ENCODE measurements at places on chromosomes 11 and 22.

GRCh38 chr22:29607426-29607825 lies 4.0 kb downstream of the NF2 start:
- no peak for DNase-seq

DNA sequence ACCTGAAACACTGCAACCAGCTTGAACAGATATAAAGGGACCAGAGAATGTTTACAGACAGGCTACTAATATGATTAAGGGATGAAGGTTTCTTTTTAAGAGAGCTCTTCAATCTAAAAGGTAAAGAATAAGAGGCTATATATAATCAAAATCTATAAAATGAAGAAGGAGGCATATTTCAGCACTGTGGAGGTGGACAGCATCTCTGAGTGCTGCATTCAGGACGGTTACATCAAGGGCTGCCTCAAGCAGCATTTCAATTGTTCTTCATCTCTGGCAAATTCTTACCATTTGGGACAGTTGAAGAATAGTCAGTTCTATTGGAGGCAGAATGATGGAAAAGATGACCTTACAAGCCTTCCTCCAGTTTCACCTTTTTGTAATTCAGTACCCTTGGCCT lies 139.6 kb upstream of the LMO1 start:
- no peak for DNase-seq

DNA sequence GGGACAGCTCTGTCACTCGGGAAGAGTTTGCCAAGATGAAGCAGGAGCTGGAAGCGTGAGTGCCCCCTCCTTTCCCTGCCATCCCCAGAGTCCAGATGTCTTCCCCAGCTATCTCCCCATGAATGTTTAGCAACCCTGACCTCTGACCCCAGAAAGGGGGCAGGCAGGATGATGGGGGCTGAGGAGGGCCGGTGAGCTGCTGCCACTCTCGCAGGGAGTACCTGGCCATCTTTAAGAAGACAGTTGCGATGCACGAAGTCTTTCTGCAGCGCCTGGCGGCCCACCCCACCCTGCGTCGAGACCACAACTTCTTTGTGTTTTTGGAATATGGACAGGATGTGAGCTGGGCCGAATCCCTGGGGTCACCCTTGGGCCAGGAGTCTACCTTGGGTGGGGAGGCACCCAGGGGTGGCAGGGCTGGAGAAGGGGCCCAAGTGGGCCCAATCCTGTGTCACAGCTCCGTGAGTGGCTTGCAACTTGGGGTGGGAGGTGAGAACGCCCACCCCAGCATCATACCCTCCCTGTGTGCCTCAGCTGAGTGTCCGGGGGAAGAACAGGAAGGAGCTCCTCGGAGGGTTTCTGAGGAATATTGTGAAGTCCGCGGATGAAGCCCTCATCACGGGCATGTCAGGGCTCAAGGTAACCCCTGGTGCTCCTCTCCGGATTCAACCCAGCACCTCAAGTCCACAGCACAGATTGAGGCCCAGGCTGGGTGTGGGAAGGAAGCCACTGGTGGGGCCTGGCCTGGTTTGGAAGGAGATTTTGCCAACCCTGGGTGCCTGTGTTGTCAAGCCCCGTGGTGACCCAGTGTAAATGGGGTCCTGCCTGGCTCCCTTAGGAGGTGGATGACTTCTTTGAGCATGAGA lies 7.5 kb downstream of the CFL1 start:
- DNase-seq = no peak

GRCh38 chr11:65778431-65778900 lies 2.3 kb downstream of the AP5B1 start:
- DNase-seq = no peak

GRCh38 chr22:50563413-50564160 lies 868 bp upstream of the SYCE3 start:
- DNase-seq = no peak

GRCh38 chr11:5476186-5476819 lies 12.2 kb upstream of the OR52D1 start:
- no peak for DNase-seq

- DNase-seq = no peak
Observed at GRCh38 chr11:97621282-97621681, 1231.5 kb downstream of the JRKL start.

DNA sequence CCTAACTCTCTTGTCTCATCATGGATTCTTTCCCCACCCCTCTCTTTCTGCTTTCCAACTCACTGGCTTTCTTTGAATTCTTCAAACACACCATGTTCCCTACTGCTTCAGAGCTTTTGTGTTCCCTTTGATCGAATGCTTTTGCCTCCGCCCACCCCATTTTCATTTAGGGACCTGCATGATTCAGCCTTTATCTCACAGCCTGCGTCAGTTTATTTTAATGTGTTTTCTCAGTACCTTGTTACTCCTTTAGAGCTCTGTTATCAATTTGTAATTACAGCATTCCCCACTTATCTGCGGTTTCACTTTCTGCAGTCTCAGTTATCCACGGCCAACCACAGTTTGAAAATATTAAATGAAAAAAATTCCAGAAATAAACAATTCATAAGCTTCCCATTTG lies 451.3 kb downstream of the METTL15 start:
- DNase-seq = no peak

GRCh38 chr11:75024764-75025211 lies 36.1 kb downstream of the NEU3 start:
- DNase-seq = no peak

DNA sequence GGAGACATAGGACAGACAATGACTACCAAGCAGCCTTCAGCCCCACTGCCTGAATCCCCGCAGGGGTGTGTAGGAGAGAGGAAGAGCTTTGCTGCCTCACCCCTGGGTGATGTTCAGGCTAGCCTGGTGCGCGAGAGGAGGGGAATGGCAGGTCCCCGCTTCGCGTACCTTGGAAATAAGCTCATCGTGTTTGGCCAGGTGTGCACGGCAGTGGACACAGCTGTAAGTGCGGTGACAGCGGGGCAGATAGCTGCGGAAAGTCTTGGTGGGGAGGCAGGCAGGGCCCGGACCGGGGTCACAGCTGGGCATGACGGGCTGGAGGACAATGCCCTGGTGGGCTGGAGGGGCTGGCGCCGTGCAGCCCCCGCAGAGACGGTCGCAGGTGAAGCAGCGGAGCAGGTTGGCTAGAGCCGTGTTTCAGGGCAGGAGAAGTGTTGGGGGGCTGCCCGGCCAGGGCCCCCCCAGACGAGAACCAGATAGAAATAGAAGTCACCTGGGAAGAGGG lies 2.9 kb downstream of the YPEL4 start:
- DNase-seq = no peak

- DNase-seq = no peak
Observed at GRCh38 chr22:27086080-27087044, 429.0 kb downstream of the MIAT start.

GRCh38 chr11:8760896-8761295 lies 78.3 kb downstream of the RPL27A start:
- no peak for DNase-seq

DNA sequence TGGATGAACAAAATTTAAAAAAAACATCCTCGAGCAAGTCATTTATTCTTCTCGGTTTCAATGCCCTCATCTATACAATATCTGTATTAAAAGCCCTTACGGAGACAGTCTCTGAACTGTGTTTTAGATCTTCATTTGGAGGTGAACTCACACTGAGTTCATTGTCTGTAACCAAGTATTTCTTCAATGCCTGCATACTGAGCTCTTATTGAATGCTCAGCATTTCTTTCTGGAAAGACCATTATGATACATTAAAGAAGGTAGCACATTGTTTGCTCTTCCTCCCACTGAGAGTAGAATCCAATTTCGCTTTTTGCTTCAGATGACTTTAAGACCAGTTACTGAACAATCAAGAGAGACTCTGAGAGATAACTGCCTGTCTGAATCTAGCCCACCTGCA lies 1.7 kb upstream of the ANO3 start:
- DNase-seq = no peak

DNA sequence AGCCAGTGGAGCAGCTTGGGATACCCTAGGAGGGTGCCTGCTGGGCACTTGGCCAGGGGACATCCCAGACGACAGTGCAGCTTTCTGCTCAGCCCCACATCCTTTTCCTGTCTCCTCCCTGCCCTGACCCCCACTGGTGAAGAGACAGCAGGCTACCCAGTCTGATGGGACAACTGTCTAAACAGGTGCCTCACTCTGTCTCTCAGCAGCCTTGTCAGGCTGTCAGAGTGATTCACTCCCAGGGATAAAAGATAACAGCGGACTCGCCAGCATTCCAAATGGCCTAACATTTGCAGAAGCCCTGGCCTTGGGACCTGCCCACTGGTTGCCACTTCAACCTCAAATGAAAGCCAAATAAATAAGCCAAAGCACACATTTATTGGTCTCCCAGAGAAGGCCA lies 318.6 kb upstream of the PLET1 start:
- no peak for DNase-seq

DNA sequence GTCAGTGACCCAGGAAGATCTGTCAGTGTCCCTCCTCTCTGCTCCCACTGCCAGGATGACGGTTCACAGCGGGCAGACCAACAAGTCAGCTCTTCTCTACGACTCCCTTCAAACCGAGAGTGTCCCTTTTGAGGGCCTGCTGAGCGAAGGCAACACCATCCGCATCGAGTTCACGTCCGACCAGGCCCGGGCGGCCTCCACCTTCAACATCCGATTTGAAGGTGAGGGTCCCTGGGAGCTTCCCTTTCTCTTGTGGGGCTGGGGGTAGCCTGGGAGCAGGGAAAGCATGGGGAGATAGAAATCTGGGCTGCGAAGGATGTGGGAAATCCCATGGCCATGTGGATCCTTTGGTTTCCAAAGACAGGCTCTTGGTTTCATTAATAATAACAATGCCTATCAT lies 118.4 kb upstream of the ASPHD2 start:
- no peak for DNase-seq

GRCh38 chr11:65102142-65103095 lies 6.4 kb downstream of the VPS51 start:
- DNase-seq = no peak
